ENCODE measurements at places on chromosomes 1 and 21.

GRCh38 chr1:81805537-81806431 is 5.0 kb downstream of the ADGRL2 start:
- DNase-seq: no peak

GRCh38 chr1:42096554-42096953 is 56.7 kb upstream of the GUCA2B start:
- no peak for DNase-seq

DNA sequence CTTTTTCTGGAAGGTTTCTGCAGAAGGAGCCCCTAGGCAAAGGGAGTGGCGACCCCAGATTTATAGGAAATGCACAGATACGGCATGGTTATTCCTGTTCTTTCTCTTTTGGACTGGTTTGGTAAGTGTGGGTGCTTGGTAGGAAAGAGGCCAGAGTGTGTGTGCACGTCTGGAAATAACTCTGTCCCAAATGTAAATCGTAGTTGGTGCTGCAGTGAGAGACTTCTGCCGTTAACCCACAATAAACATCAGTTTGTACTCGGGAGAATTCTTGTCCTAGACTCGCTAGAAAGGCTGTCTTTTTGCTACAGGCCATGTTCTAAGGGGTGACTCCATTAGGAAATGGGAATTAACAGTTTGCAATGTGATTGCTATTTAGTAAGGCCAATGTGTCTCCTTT is 779 bp downstream of the SLC44A3 start:
- DNase-seq: no peak

GRCh38 chr1:7010534-7011200 is 225.4 kb downstream of the CAMTA1 start:
- DNase-seq: no peak

DNA sequence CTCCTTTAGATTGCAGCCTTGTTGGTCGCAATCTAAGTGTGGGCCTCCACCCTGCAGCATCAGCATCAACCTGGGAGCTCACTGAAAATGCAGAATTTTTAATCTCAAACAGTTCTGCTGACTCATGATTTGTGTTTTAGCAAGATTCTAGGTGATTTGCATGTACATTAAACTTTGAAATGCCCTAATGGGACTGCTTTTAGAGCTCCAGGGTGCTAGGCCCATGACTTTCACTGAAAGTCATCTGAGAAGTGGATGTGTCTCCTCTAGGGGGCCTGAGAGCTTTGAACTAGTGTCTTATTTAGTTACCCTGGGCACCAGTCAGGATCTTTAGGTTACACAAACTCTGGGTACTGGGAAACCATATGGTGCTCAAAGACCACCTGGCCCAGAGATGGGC is 9.0 kb downstream of the TRIM67 start:
- no peak for DNase-seq

DNA sequence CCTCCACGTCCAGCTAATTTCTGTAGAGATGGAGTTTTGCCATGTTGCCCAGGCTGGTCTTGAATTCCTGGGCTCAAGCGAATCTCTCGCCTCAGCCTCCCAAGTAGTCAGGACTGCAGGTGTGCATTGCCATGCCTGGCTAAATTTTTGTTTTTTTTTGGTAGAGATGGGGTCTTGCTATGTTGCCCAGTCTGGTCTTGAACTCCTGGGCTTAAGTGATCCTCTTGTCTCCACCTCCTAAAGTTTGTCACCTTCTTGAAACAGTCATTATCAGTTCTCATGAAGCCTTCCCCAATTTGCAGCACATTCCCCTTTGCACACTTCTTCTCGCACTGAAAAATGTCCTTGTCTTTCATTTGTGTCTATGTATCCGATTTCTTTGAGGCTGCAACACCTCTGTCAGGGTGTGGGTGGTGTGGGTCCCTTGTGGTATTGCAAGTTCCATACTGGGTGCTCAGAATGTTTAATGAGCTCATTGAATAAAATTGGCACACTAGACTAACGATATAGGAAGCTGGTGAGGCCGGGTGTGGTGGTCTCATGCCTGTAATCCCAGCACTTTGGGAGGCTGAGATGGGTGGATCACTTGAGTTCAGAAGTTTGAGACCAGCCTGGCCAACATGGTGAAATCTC is 2.9 kb upstream of the CORT start:
- no peak for DNase-seq

- DNase-seq: no peak
Observed at GRCh38 chr1:235720544-235720943, 71.0 kb upstream of the GNG4 start.

DNA sequence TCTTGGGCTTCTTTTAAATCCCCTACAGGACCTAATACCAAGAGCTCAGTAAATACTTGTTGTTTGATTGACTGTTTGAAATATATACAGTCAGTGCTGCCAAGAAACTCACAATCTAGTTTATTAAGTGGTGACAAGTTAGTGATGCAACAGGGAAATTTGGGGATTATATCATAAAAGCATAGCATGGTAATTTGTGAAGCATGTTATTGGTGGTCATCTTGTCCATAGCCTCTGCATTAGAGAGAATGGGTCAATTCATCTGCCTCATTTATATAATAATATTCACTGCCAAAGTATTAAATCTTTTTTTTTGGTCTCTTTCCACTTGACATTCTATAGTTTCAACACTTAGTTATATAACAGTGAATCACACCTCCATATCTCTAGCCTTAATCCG is 138.2 kb upstream of the SPAG17 start:
- no peak for DNase-seq
